ENCODE measurements at places on chromosomes 4 and X. TPM values are rescaled to one million over a fixed set of nuclear protein-coding genes. Genes with fewer than 3 reads are reported as not detected.

FAM184B gene
- not detected for total RNA-seq

ARMCX5 gene
- total RNA-seq = 17.4 TPM

MAGEC3 gene
- total RNA-seq = not detected

HS6ST2 gene
- 0.08 TPM for total RNA-seq

OPHN1 gene
- total RNA-seq = 2.7 TPM

NPY2R gene
- not detected for total RNA-seq

FANCB gene
- 1.6 TPM for total RNA-seq

CTBP1 gene
- total RNA-seq = 234 TPM

PKD2 gene
- total RNA-seq = 120 TPM

MPP1 gene
- total RNA-seq = 25.6 TPM

ADGRL3 gene
- total RNA-seq = not detected

GLRA3 gene
- total RNA-seq = not detected

PRSS12 gene
- total RNA-seq = 13.0 TPM

FAAH2 gene
- total RNA-seq = not detected

ETFDH gene
- total RNA-seq = 19.3 TPM

MAGEA2B gene
- not detected for total RNA-seq

HS3ST1 gene
- 3.1 TPM for total RNA-seq

FMR1NB gene
- not detected for total RNA-seq

NR0B1 gene
- not detected for total RNA-seq

BRS3 gene
- total RNA-seq = not detected

POF1B gene
- not detected for total RNA-seq

TNIP3 gene
- total RNA-seq = under 0.01 TPM

APOO gene
- 12.0 TPM for total RNA-seq
